CD8-positive, alpha-beta memory T cell (primary cell): ENCODE measurements at places on chromosomes 1 and 21. TPM values are rescaled to one million over a fixed set of nuclear protein-coding genes. Genes with fewer than 3 reads are reported as not detected.

DNA sequence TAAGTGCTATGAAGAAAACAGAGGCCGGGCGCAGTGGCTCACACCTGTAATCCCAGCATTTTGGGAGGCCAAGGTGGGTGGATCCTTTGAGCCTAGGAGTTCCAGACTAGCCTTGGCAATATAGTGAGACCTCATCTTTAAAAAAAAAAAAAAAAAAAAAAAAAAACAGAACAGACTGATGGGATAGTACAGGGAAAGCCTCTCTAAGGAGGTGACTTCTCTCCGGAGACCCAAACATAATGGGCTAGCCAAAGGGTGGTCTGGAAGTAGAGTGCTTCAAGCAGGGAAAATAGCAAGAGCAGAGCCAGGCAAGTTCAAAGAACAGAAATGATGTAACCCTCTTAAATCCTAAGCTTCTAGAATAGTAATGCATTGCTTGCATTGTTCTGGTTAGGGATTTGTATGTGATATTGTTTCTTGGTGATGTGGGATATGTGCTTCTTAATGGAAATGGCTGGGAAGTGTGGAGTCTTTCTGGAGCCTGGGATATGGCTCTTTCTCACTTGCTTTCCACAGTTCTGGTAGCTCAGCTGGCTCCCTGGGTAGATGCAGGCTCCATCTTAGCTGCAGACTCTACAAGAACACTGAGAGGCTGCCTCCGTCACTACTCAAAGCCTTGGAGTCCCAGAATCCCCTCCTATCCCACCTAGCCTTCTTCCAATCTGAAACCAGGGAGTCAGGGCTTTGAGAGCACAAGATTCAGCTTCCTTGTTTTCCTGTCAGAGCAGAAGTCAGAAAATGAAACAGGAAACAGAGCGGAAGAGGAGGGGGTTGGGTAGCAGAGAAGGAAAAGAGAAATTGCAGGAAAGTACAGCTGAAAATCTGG is 1.9 kb upstream of the PIGV start:
- no peak for DNase-seq

- no peak for DNase-seq
These were observed 36.2 kb upstream of the ZNF496 start for GRCh38 chr1:247367786-247368422.

DNA sequence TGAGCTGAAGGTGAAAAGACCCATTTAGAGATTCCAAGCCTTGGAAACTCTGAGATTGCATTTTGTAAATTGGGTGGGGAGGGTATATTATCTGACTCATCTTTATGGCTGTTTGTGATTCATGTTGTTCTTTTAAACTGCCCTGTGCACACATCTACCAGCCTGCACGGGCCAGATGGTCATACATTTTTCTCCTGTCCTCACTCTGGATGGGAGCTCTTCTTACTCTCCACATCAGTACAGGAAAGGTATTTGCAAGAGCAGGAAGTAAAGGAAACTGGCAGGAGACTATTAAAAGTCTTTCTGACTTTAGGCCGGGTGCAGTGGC is 14.3 kb upstream of the NMNAT2 start:
- DNase-seq = no peak

DNA sequence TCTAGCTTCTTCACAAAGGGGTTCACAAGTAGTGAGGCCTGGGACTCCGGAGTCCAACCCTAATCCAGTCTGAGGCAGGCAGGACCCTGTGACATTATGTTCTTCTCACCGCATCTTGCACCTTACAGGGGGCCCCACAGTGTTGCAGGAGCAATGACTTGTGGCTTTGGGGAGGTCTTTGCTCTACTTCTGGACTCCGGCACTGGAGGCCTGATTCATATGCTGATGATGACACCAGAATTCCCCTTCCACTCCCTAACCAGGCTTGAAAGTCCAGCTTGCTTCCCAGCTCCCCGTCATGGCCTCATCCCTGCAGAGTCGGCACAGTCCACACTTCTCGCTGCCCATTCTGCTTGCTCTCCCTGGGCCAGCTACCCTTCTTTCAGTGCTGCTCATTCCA is 96.3 kb upstream of the SLC44A3 start:
- no peak for DNase-seq

GRCh38 chr1:58238846-58239245 is 307.7 kb downstream of the OMA1 start:
- no peak for DNase-seq

DNA sequence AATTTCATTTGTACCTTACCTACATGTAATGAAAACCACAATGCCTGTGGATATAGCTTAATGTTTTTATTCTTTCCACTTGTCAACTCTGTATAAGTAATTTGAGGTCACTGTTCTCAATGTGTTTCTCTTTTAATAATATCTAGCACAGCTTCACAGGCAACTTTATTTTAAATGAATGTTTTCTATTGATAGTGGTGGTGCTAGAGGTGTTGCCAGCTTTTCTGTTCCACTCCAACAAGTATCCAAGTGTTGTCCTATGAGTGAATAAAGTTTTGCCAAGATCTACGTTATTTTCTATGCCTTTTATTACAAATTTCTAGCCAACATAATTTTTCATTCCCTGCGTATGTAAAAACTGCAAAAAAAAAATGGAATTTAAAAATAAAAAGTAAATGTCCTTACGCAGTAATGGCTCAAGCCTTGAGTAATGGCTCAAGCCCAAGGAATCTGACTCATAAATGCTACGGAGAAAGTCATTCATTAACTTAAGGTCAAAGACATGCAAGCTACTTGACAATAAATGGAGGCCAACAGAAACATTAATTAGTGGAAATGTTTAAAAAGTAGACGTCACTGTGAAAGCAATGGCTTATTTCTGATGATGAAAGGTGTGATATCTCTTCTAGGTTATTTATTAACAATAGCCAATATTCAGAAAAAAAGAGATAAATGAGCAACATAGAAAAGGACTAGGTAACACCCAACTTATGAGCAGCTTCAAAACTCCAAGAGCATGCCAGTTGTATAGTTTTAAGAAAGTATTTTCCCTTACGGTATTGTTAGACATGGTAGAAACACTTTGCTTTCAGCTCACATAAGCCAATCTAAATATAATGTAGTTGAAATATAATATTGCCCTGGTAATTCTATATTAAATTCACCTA is 71.4 kb downstream of the SLC44A5 start:
- no peak for DNase-seq

GRCh38 chr1:53314096-53314495 is 13.8 kb downstream of the LRP8 start:
- no peak for DNase-seq

GRCh38 chr1:245802941-245803665 is 648.3 kb downstream of the KIF26B start:
- no peak for DNase-seq

- DNase-seq = no peak
These were observed 6.9 kb upstream of the ANKRD35 start for GRCh38 chr1:145892486-145893087.

DNA sequence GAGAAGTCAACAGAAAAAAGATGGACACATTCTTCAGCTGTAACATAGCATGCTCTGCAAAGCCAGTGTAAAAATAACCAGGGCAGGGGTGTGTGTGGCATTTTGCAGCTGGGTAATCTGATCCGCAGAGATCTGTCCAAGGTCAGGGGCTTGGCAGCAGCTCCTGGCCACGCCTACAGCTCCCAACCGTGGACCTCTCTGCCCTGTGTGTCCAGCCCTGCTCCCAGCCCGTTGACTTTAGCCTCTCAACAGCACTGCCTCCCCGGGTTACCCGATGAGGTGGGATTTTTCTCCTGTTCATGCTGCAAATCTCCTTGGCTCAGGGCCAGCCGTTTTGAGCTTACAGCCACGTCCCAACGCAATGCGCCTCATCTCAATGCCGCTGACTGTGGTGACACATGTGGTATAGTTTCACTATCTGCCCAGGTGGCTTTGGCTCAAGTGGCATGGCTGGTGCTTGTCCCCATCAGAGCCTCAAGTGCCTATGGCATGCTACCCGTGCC is 68.1 kb downstream of the VWA5B1 start:
- no peak for DNase-seq

- DNase-seq = no peak
These were observed 83.1 kb downstream of the VWA5B1 start for GRCh38 chr1:20373764-20374163.

DNA sequence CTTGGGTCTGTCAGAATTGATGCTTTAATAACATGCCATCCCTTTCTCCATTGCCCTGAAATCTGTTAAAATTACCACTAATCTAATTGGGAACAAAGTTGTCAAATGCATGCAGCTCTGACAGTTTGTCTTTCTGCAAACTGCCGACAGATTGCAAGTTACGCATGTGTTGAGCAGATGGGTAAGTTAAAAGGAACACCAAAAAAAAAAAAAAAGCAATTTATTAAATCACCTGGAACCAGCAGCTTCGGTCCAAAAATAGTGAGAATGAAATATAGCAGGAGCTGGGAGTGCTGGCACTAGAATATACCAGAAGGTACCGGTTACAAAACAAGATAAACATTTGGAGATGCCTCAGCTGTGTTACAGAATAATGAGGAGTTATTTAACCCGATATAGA is 149.6 kb upstream of the C1orf87 start:
- DNase-seq = no peak

DNA sequence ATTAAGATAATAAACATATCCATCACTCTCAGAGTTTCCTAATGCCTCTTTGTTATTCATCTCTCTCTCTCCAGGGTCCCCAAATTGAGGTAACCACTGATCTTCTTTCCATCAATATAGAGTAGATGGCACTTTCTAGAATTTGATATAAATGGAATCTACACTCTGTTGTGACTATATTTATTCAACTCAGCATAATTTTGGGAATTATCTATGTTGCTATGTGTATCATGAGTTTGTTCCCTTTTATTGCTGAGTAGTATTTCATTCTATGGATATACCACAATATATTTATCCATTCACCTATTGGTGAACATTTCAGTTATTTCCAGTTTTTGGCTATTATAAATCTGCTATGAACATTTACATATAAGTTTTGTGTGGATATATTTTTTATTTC is 230.7 kb downstream of the HLX start:
- no peak for DNase-seq

DNA sequence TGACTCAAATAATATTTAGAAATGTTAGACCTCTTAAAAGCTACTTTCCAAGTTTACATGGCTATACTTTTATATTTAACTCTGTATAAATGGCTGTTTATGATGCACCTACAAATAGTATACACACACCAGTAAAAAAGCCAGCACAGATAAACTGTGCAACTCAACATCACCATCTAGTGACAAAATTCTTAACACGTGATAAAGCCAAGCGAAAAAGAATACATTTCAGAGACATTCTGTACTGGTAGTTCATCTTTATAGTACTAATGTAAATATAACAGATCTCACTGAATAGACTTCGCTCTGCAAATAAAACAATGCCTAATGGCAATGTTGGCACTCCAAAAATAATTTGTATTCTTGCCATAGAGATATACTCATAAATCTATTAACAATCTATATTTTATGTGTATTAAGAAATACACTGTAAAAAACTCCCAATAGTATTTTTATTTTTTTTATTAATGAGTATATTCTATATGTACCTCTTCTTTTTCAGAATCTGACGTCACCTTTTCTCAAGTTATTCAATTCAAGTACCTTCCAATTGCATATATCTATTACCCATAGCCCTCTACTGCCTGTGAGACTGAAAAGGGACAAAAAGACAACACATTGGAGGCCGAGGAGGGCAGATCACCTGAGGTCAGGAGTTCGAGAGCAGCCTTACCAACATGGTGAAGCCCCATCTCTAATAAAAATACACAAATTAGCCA is 100.2 kb downstream of the DPYD start:
- DNase-seq = no peak

- no peak for DNase-seq
These were observed 92.1 kb downstream of the OMA1 start for GRCh38 chr1:58454385-58454784.

DNA sequence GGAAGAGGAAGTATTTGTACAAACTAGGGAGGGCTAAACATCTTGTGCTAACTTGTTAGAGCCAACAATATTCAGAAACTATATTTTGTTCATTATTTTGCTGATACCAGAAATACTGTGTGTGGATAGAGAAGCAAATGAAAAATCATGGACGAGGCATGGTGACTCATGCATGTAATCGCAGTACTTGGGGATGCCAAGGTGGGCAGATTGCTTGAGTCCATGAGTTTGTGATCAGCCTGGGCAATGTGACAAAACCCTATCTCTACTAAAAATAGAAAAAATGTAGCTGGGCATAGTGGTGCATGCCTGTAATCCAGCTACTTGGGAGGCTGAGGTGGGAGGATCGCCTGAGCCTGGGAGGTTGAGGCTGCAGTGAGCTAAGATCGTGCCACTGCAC is 13.4 kb downstream of the LRRC41 start:
- no peak for DNase-seq

DNA sequence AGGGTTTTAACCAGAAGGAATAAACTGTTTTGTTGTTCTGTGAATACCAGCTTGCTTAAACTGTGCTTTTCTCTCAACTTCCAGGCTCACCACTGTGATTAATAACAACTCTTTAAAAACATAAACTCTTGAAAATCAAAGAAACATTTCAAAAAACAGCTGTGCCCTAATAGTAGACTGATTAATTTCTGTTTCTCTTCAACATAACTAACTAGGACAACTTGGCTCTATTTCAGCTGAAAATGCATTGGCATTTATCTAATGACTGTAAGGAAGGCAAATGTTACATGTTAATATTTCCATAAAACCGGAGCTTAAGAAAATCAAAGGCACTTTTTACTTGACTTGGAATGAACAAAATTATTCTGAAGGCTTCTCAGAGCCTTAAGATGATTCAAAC is 656.1 kb upstream of the NEGR1 start:
- DNase-seq = no peak

DNA sequence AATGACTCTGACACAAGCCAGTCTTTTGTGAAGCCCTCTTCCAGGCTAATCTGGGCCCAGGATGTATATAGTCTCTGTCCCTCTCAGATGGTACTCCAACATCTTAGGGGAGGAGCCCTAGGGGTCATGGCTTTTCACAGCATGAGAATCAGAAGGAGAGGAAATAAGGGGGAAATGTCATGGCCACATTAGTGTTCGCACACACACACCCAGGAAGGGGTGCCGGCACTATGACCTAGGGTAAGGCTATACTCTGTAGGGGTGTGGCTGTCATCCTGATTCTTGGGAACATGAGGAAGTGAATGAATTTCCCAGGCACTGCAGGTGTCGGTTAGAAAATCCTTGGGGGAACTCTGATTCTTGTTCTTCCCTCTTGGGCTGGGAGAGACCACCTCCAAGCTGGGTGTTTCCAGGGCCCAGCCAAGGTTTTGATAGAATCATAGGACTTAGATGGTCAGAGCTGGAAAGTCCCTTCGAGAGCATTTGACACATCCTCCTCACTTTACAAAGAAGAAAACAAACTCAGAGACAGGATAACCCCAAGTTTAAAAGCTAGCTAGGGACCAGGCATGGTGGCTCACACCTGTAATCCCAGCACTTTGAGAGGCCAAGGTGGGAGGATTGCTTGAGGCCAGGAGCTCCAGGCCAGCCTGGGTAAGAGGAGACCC is 22.0 kb downstream of the GFI1 start:
- DNase-seq = no peak

TSPAN2 gene
- 7.1 TPM for polyA plus RNA-seq

MIXL1 gene
- polyA plus RNA-seq = not detected

KCNJ9 gene
- polyA plus RNA-seq = not detected

TAS1R1 gene
- polyA plus RNA-seq = not detected

EXOC8 gene
- polyA plus RNA-seq = 3.0 TPM

NPPA gene
- polyA plus RNA-seq = not detected

C1orf53 gene
- polyA plus RNA-seq = not detected

AMY1C gene
- polyA plus RNA-seq = not detected
